GM23248 (cell line): ENCODE measurements at places on chromosomes 2 and 18.
A peak's percentile ranks its signal among the peaks of the same experiment; 100 is the strongest.

DNA sequence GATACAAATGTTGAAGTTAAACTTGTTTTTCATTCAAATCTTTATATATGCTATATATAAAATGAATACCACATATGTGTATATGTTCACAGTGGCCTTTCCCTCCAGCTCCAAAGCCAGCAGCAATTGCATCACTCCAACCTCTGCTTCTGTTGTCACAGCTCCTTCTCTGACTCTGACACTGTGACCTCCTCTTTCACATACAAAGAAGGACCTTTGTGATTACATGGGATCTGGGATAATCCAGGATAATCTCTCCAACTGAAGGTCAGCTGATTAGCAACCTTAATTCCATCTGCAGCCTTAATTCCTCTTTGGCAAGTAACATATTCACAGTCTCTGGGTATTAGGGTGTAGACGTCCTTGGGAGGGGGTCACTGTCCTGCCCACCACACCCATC, 8.4 kb downstream of the FLACC1 start:
- H3K27me3 ChIP-seq: no peaks in the 10 kb centered on the region
- H3K36me3 ChIP-seq: no peaks in the 10 kb centered on the region
- H3K4me3 ChIP-seq: no peak overlapping the region

DNA sequence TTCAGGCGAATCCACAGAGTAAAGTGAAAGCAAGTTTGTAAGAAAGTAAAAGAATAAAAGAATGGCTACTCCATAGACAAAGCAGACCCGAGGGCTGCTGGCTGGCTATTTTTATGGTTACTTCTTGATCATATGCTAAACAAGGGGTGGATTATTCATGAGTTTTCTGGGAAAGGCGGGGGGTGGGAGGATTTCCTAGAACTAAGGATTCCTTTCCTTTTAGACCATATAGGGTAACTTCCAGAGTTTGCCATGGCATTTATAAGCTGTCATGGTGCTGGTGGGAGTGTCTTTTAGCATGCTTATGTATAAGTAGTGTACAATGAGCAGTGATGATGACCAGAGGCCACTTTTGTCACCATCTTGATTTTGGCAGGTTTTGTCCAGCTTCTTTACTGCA, 59.8 kb downstream of the SLC4A3 start:
- H3K4me1 ChIP-seq: peaks cover 3% of the 10 kb centered on the region; the same call in 1 of the 2 replicates
- no peaks in the 10 kb centered on the region for H3K36me3 ChIP-seq
- no peak overlapping the region for H3K27ac ChIP-seq
- H3K4me3 ChIP-seq: no peak overlapping the region
- DNase-seq: peak; percentile 31
- H3K27me3 ChIP-seq: 0 out of 2 replicates have a peak, but pooled peaks cover 11% of the 10 kb centered on the region

- peak overlapping the region; percentile 61 for H3K27ac ChIP-seq
- peak; percentile 81 for DNase-seq
- H3K36me3 ChIP-seq: no peaks in the 10 kb centered on the region
- no peaks in the 10 kb centered on the region for H3K27me3 ChIP-seq
Observed at GRCh38 chr2:190267302-190267701, 52.3 kb downstream of the HIBCH start.

- H3K36me3 ChIP-seq: no peaks in the 10 kb centered on the region
- DNase-seq: no peak
- H3K27ac ChIP-seq: no peak overlapping the region
- H3K4me1 ChIP-seq: no peaks in the 10 kb centered on the region
- no peak overlapping the region for H3K4me3 ChIP-seq
Observed at GRCh38 chr18:31058897-31059296, 16.4 kb upstream of the DSC3 start.

DNA sequence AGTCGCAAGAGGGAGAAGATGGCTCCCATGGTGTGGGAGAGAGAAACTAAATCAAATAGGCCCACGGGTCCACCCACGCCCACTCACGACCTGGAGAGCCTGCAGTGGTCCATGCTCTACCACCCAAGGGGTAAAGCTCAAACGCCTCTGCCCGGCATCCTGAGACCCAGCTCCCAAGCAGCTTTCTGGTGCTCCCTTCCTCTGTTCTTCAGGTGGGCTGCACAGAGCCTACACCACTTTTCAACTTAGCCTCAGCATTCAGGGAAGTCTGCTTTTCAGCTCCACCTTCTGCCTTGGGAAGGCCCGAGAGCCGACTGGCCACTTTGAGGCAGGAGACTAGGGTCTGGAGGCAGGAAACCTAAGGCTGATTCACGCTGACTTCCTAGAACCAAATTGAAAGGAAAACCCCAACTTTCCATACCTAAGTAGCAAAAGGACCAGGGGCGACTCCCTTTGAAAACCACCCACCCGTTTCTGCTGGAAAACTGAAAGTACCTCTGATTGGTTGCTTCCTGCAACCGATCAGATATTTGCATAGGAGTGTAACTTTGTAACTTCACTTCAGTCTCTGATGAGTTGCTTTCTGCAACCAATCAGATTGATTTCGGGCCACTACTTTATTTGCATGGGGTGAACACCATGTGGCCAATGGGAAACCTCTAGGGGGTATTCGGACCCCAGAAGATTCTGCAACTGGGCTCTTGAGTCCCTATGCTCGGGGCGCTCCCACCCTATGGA, 26.8 kb upstream of the SPATA3 start:
- H3K27ac ChIP-seq: no peak overlapping the region
- H3K4me3 ChIP-seq: peak overlapping the region; percentile 66
- peaks cover 7% of the 10 kb centered on the region; the same call in 1 of the 2 replicates for H3K27me3 ChIP-seq
- no peaks in the 10 kb centered on the region for H3K36me3 ChIP-seq

GRCh38 chr2:172131713-172132555, 29.2 kb upstream of the DLX2 start:
- DNase-seq: no peak
- no peaks in the 10 kb centered on the region for H3K36me3 ChIP-seq
- H3K27me3 ChIP-seq: no peaks in the 10 kb centered on the region
- H3K4me3 ChIP-seq: no peak overlapping the region
- no peaks in the 10 kb centered on the region for H3K4me1 ChIP-seq

GRCh38 chr2:216918088-216918680, 58.3 kb upstream of the TNP1 start:
- peaks cover 28% of the 10 kb centered on the region for H3K4me1 ChIP-seq
- DNase-seq: peak; percentile 92
- no peak overlapping the region for H3K4me3 ChIP-seq
- H3K27me3 ChIP-seq: no peaks in the 10 kb centered on the region
- no peak overlapping the region for H3K27ac ChIP-seq

DNA sequence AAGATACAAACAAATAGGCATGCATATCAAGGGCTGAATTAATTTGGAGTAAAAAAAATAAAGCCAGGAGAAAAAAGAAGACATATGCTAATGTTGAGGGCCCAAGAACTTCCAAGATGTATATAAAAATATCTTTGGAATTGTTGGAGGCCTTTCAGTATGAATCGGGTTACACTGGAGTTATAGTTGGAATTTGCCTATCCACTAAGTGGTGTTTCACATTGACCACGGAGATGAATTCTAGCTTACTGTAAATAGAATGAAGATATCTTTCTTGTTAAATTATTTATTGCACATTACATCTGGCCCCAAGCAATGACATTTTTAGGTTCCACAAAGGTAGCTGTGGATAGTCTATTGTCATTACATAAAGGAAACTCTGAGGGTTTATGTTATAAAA, 38.5 kb upstream of the TRIB2 start:
- no peak overlapping the region for H3K4me3 ChIP-seq
- no peak for DNase-seq
- H3K27ac ChIP-seq: no peak overlapping the region
- H3K4me1 ChIP-seq: no peaks in the 10 kb centered on the region

GRCh38 chr18:26656944-26657536, 108.7 kb upstream of the KCTD1 start:
- H3K4me1 ChIP-seq: peaks cover 10% of the 10 kb centered on the region
- H3K36me3 ChIP-seq: no peaks in the 10 kb centered on the region
- DNase-seq: peak; percentile 85
- H3K4me3 ChIP-seq: peak overlapping the region; percentile 87

DNA sequence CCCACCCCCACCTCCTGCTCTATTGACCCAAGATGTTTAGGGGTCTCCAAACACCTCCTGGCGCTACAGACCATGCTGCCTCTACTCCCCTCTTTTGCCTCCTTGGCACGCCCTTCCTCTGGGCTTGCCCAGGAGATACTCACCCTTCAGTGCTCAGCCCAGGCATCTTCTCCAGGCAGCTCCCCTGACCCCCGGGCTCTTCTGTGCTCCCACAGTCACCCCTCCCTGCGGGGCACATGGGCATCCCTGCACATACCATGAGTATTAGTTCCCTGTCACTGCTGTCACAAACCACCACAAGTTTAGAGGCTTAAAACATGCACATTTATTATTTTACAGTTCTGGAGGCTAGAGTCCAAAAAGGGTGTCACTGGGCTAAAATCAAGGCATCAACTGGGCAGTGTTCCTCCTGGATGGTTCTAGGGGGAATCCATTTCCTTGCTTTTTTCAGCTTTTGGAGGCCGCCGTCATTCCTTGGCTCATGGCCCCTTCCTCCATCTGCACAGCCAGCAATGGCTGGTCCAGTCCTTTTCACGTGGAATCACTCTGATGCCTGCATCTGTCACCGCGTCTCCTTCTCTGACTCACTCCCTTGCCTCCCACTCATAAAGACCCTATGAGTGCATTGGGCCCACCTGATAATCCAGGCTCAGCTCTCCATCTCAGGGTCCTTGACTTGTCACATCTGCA, 230.4 kb upstream of the COPS8 start:
- H3K27me3 ChIP-seq: no peaks in the 10 kb centered on the region
- H3K36me3 ChIP-seq: no peaks in the 10 kb centered on the region
- no peak overlapping the region for H3K27ac ChIP-seq
- no peaks in the 10 kb centered on the region for H3K4me1 ChIP-seq
- DNase-seq: no peak

GRCh38 chr2:191206613-191207471, 38.4 kb upstream of the MYO1B start:
- H3K4me1 ChIP-seq: peaks cover 31% of the 10 kb centered on the region
- no peak for DNase-seq
- H3K27me3 ChIP-seq: no peaks in the 10 kb centered on the region
- H3K36me3 ChIP-seq: no peaks in the 10 kb centered on the region
- no peak overlapping the region for H3K4me3 ChIP-seq

DNA sequence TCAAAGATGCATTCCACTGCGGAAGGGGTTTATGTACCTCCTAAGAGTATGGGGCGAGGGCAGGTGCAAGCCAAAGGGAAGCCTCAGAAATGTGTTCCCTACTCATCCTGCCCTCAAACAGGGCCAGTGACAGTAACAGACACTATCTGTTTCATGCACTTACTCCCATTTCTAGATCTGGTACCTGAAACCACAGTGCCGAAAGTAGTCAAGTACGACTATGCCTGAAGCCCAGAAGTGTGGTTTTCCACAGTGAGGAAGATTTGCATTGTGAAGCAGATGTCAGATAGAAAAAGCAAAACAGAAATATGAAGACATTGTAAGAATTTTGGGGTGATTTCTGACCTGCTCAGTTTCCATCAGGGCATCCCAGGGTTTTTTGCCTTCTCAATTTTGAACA, 748.7 kb downstream of the RNF144A start:
- no peak overlapping the region for H3K27ac ChIP-seq
- H3K4me1 ChIP-seq: no peaks in the 10 kb centered on the region
- no peak overlapping the region for H3K4me3 ChIP-seq
- no peaks in the 10 kb centered on the region for H3K27me3 ChIP-seq
- H3K36me3 ChIP-seq: no peaks in the 10 kb centered on the region
- DNase-seq: no peak

DNA sequence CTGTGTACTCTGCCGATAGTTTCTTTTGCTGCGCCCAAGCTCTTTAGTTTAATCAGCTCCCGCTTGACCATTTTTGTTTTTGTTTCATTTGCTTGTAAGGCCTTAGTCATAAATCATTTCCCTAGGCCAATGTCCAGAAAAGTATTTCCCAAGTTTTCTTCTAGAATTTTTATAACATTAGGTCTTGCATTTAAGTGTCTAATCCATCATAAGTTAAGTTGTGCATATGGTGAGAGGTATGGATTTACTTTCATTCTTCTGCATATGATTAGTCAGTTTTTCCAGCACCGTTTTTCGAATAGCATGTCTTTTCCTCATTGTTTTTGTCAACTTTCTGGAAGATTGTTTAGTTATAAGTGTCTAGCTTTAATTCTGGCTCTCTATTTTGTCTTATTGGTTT, 484.8 kb upstream of the CNTNAP5 start:
- H3K27ac ChIP-seq: no peak overlapping the region
- no peaks in the 10 kb centered on the region for H3K27me3 ChIP-seq
- no peak for DNase-seq
- H3K4me3 ChIP-seq: no peak overlapping the region
- no peaks in the 10 kb centered on the region for H3K36me3 ChIP-seq

GRCh38 chr2:1864981-1865421, 120.7 kb upstream of the PXDN start:
- H3K4me3 ChIP-seq: no peak overlapping the region
- H3K4me1 ChIP-seq: no peaks in the 10 kb centered on the region
- peaks cover 50% of the 10 kb centered on the region for H3K27me3 ChIP-seq

GRCh38 chr18:53797998-53798495, 426.4 kb downstream of the MBD2 start:
- no peak for DNase-seq
- no peaks in the 10 kb centered on the region for H3K27me3 ChIP-seq
- no peak overlapping the region for H3K4me3 ChIP-seq
- no peaks in the 10 kb centered on the region for H3K36me3 ChIP-seq
- peak overlapping the region; percentile 4; the same call in 1 of the 2 replicates for H3K27ac ChIP-seq

- H3K27me3 ChIP-seq: peaks cover 8% of the 10 kb centered on the region; the same call in 1 of the 2 replicates
- no peaks in the 10 kb centered on the region for H3K36me3 ChIP-seq
- H3K27ac ChIP-seq: no peak overlapping the region
- no peaks in the 10 kb centered on the region for H3K4me1 ChIP-seq
Observed at GRCh38 chr2:173666171-173666888, 298.8 kb downstream of the SP3 start.

DNA sequence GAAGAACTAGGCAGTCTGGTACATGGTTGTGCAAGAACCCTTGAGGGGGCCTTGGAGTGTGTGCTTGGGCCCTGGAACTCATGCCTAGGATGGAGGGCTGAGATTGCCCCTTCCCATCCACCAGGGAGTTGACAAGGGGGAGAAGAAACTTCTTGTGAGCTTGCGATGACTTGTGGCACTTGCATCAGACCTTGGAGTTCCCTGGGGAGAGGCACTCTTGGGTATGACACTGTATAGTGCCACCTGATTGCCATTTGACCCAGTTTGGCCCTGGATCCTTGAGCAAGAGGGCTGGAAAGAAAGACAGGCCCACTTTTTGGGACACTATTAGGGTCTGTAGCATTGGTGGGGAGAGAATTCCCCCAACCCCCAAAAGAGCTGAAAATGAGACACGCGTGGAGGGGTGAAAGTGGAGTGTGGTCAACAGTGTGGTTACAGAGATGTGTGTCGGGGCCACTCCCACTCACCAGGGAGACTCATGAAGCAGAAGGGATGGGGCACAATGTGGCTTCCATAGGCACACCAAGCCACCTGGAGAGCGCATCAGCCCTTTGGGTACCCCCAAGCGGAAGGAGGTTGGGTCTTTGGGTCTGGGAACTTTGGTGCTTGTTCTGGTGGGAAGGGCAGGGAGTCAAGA, 101.3 kb downstream of the MSH2 start:
- H3K4me1 ChIP-seq: peaks cover 13% of the 10 kb centered on the region
- no peaks in the 10 kb centered on the region for H3K36me3 ChIP-seq
- no peak for DNase-seq
- H3K27me3 ChIP-seq: peaks cover 8% of the 10 kb centered on the region; the same call in 1 of the 2 replicates
- no peak overlapping the region for H3K4me3 ChIP-seq
